ENCODE measurements at places on chromosomes 3 and 15.

GRCh38 chr3:15629860-15630597 lies 28.5 kb downstream of the BTD start:
- peak; percentile 83 for DNase-seq

DNA sequence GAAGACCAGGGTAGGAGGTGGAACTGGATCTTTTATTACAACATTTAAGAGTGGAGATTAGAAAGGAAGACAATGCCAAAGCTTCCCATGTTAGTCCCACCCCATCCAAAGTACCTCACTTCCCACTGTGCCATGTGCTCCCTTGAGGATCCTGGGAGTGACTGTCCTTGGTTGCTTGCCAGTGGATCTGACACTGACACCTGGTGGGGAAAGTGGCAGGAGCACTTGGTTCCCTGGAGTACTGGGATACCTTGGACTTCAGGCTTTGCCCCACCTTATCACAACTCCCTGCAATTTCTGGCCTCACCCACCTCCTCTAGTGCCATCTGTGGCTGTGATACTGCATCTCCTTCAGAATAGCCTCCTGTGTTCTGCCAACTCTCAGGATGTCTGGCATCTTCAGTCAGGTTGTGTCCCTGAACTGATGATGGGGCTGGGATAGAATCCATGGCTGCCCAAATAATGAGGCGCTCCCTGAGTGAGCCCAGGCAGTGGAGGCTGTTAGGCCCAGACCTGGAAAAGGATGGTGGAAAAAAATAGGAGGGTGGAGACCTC lies 1.3 kb downstream of the ELL3 start:
- peak; percentile 39 for DNase-seq

DNA sequence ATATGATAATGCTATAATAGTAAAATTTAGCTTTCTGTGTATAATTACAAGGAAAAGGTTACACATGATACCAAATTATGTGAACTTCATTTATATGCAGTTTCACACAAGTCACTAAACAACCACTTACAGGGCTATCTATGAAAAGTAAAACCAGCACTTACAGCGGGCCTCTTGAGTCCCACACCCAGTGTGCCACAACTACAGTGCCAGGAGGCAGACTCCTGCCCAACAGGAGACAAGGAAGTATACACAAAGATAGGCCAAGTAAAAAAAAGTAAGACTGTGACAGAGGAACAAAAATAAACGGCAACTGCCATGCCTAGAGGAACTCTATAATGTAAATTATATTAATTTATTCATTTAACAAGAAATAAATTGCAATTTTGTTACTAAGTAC lies 53.4 kb upstream of the NEK10 start:
- DNase-seq = no peak

- no peak for DNase-seq
Measured at GRCh38 chr15:91813924-91814323, 39.6 kb upstream of the SLCO3A1 start.

GRCh38 chr15:25545017-25545416 lies 106.2 kb upstream of the UBE3A start:
- DNase-seq = peak; percentile 18

GRCh38 chr3:172313671-172314070 lies 134.6 kb downstream of the GHSR start:
- DNase-seq = no peak

DNA sequence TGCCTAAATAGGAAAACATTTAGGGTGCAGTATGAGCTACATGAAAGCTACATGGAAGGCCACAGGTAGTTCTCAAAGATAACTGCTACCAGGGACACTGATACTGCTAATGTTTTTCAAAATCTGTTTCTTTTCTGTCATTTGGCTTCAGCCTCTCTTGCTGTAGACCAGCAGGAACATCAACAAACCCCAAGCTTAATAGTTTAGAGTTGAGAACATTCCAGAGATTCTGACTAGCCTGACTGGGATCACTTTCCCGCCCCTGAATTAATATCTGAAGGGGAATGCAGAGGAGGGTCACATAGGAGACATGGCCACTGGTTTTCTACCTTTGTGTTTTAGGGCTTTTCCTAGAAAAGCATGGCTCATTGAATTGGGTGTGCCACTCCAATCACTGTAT lies 16.9 kb upstream of the C3orf38 start:
- no peak for DNase-seq

GRCh38 chr3:6737630-6738029 lies 123.3 kb upstream of the GRM7 start:
- no peak for DNase-seq

- DNase-seq = no peak
Measured at GRCh38 chr3:177145381-177145780, 51.9 kb downstream of the TBL1XR1 start.

DNA sequence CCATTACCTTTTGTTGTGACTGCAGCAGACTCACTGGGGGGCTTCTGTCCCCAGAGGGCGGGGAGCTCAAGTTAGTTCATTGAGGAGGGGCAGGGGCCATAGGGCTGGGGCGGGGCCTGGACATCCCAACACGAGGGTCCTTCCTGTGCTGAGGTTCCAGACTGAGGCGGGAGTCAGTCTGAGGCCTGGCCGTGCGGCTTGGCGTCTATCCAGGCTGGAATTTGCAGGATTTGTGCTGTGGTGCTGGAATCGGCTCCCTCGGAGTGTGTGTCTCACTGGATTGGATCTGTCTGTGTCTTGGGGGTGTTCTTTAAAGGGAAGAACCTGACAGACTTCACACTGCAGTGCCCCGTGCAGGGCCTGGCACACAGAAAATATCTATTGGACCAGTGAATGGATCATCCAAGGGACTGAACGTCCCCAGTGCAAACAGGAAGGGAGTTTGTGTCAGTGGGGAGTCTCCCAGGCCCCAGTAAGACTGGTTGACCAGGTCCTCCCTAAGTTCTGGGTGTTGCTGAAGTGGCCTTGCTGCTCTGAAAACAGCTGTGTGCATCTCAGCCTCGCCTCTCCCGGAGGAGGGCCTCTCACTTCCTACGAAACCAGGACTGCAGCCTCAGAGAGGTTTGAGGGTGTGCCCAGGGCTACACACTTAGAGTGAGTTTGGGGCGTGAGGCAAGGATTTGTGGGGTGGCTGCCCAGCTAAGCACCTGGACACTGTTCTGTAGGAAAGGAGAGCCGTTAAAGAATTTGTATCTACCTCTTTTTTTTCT lies 26.1 kb downstream of the GOLGA6L2 start:
- DNase-seq = peak; percentile 25

- no peak for DNase-seq
Measured at GRCh38 chr3:132519914-132520313, 77.2 kb upstream of the ACKR4 start.

- no peak for DNase-seq
Measured at GRCh38 chr3:194139814-194140391, 4.0 kb downstream of the HES1 start.

DNA sequence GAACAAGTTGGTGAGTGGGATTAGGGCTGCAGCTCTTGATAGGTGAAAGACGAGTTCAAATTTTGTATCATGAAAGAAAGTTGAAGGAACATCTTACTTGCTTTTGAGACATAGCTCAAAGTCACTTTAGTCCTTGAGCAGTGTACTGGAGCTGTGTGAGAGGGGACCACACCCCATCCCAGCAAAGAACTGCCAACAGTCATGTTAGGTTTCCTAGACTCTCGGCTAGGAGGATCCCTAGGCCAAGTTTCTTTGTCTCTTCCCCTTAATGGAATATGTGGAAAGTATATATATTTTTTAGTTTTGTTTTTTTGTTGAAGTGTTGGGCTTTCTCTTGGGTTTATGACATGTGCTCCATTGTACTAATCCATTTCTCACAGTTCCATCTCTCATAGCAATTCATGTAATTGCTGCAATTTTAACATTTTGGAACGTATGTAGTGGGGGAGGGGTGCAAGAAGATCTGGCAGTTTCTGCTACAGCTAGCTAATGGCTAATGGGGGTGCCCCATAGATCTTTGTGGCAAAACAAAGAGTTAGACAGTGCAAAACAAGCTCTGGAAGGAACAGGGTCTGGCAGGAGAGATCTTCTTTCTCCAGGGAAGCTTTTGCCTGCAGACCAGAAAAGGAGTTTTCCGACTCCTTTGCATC lies 25.1 kb downstream of the TLNRD1 start:
- DNase-seq = no peak

DNA sequence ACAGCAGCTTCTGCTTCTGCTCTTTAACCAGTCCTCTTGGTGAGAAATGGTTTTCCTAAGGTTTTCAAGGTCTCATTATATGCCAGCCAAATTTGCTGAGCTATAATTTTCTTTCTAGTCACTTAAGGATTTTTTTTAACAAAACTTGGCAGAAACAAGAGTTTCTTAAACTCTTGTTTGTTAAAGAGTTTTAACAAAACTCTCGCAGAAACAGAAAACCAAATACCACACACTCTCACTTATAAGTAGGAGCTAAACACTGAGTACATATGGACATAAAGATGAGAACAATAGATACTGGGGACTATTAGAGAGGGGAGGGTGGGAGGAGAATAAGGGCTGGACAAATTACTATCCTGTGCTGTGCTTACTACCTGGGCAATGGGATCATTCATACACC lies 908.3 kb downstream of the TUSC7 start:
- DNase-seq = no peak

DNA sequence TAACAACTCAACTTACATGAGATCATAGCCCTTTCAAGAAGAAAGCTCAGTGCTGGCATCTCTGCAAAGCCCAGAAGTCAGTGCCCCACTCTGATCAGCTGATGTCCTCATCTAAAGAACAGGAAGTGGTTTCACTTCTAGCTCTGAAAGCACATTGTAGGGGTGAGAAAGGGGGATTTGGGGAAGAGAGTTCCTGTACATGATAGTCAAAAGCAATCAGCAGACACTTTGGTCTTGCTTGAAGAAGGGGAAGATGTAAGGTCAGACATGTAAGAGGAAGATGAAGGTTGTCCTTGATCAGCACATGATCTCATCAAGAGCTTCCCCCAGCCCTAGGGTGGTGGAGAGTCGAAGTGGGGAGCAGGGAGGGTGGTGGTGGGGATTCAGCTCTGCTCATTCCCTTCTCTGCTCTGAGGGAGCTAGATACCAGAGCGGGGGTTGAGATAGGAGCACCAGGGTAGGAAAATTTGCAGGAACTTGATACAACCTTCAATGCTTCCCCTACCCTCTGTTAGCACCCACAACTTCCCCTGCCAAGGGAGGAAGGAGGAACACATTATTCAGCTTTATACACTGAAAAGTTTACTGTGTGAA lies 76.4 kb upstream of the ETV5 start:
- DNase-seq = peak; percentile 89

GRCh38 chr3:28989646-28990089 lies 291.2 kb upstream of the RBMS3 start:
- DNase-seq = no peak

- DNase-seq = no peak
Measured at GRCh38 chr15:91235376-91235775, 135.3 kb downstream of the SV2B start.

- no peak for DNase-seq
Measured at GRCh38 chr15:63134245-63134985, 12.8 kb downstream of the LACTB start.

GRCh38 chr3:54901906-54902685 lies 25.8 kb downstream of the LRTM1 start:
- no peak for DNase-seq

DNA sequence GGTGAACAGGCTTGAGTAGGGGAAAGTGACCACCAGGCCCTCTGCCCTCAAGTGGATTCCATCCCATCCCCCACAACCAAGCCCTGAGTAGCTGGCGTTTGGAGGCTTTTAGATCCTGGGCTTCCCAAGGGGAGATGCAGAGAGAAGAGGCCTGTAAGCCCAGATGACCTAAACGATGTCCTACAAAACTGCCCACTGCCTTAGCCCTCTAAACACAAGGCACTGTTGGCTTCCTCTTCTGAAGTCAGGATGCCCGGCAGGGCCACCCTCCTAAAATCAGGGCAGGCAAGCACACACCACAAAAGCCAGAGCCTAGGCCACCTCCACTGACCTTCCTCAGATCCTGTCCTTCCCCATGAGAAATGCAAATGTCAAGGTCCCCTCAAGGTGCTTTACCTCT lies 68.6 kb downstream of the ADCY5 start:
- no peak for DNase-seq

GRCh38 chr3:35690271-35690670 lies 50.9 kb downstream of the ARPP21 start:
- DNase-seq = no peak

DNA sequence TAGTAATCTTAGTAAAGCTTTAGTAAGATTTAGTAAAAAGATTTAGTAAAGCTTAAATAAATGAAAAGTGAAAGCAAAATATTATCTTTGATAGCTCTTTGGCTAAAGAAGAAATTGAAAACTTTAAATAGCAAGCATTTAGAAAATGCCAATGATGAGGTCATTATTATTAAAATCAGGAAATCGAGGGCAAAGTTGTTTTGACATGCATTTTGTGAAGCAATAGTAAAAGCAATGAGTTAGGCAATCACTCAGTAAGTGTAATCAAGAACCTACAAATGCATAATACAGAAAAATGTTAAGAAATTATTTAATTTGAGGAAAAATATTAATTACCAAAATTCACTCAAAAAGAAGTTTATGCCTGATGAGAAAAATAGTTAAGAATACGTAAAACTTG lies 280.3 kb upstream of the MME start:
- DNase-seq = no peak

- DNase-seq = peak; percentile 16
Measured at GRCh38 chr15:56042982-56043980, 49.9 kb upstream of the NEDD4 start.

GRCh38 chr15:47803767-47804166 lies 86.5 kb downstream of the SEMA6D start:
- no peak for DNase-seq

- DNase-seq = peak; percentile 92
Measured at GRCh38 chr15:81311752-81312464, 12.0 kb downstream of the STARD5 start.

DNA sequence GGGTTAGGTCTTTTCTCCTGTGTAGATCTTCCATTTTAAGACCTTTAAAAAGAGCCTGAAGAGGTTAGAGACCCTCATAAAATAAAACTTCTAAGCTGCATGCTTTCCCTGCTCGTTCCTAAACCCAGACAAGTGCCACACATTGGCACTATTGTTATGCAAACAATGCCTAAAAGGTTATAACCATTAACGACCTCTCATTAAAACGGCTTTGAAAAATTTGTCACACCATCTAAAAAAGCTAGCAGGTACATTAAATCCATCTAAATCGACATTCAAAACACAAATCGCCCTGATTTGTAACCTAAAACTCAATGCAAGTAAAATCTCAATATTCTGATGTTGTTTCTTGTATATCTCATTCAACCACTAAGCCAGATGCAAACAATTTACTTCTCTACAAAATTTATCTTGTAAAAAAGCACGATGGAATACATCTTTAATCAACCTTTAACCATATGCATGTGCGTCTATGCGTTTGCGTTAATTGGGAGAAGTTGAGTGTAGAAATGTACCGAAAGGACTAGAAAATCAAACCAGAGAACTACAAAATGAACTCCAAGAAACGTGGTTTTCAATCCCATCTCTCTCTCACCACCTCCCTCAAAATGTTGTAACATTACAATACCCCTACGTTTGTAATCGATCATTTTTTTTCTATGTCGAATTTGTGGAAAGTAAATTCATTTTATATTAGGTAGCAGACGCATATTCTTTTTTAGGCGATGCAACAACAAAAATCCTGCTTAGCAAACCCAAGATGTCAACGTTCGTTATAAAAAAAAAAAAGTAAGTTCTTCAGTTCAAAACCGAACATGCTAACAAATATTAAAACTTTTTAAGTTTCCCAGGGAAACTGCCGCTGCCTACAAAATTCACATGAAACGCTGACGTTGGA lies 1.2 kb downstream of the ALDH1A2 start:
- no peak for DNase-seq

Data from NB4 (cell line).